ENCODE measurements at places on chromosomes 6 and 20.

- no peak for DNase-seq
Measured at GRCh38 chr6:5068153-5068751, 16.9 kb upstream of the PPP1R3G start.

- DNase-seq = no peak
Measured at GRCh38 chr6:42279144-42279781, 61.6 kb upstream of the MRPS10 start.

DNA sequence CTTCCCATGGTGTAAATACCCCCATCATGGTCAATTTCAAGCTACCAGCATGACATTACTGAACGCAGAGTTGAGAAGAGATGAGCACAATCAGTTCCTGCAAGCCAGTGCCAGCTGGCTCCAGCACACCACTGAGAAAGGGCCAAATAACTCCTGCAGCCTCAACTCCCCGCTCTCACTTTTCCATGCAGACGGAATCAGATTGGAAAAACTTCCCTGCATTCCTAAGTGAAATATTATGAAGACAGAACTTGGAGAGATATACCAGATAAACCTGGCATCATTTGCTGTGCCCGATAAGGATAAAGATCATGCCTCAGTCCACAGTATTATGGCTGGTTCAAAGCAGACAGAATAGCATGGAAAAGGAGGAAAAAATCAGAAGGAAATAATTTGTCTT lies 56.7 kb downstream of the FILIP1 start:
- peak; percentile 79 for DNase-seq

DNA sequence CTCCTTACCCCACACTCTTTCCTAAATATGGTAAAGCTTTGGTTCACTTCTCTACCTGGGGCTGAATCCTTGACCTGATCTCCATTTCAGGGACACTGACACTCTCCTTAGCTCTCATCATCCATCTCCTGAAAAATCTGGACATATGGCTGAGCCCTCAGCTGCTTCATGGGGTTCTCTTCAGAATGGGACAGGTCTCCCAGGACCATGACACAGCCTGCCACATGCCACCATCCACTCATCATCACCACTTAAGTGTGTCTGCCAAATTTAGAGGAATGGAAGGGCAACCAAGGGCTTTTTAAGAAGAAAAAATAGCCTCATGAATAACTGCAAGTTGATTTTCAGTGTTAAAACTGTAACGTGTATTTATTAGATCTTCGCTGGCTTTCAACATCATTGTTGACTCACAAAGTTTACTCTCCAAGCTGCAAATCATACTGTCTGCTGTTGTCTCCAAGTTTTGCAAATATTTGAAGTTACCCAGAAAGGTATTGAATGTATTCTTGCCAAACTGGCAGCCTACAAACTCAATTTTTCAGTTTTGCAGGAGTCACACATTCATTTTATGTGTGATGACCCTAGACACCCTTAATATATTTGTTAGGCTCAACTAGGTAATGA lies 41.1 kb downstream of the HS3ST5 start:
- no peak for DNase-seq

- DNase-seq = no peak
Measured at GRCh38 chr6:170069611-170070010, 221.3 kb downstream of the DLL1 start.

DNA sequence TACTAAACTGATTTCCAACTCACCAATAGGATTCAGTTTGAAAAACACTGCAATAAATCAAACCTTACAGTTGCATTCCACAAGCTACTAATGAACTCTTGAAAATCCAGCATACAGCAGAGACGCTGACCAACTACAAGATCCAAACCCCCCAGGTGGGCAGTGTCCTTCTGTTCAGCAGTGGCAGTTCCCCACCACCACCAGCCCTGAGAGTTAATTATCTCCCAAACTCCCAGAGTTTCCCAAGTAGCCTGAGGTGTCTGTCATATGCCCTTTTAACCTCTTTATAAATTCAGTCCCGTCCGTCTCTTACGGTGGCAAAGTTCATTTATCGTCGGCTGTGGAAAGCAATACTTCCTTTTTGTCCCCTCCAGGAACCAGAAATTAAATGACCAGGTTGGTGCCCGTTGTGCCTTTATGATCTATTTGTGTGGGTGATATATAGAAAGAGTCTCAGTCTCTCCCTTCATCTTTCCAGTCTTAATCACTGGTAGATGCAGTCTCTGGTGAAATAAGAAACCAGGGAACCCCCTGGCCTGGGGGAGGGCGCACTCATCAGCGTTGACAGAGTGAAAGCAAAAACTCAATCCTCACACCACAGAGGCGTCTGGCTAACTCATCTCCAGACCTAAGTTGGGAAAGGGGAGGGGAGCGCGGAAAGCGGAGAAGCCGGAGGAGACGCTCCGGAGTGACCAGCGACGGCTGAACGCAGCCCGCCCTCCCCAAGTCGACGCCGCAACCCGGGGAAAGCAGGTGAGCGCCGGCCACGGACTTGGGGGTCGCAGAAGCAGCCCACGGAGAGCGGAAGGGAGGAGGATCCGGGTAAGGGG lies 717 bp downstream of the MRPL14 start:
- peak; percentile 72 for DNase-seq

DNA sequence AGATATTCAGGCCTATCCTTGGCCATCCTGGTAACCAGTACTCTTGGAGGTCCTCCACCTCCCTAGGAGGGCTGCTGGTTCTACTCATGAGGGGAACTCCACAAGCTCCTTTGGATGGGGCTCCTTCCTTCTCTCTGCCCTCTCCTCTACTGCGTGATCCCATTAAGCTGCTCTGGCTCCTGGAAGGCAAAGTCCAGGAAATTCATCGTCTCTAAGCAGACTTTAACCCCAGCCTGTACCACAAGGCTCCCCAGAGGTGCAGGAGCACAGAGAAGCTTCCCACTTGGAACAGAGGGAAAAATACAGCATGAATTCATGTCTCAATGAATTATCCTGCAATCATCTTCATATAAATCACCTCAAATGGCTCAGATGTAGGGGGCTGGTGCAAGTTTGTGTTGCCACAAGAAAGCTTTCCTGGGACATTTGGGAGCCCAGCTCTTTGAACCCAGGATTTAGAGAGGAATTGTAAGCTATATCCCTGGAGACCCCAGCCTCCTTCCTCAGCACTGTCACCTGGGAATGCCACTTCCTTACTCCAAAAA lies 355.4 kb downstream of the CDC5L start:
- DNase-seq = no peak

DNA sequence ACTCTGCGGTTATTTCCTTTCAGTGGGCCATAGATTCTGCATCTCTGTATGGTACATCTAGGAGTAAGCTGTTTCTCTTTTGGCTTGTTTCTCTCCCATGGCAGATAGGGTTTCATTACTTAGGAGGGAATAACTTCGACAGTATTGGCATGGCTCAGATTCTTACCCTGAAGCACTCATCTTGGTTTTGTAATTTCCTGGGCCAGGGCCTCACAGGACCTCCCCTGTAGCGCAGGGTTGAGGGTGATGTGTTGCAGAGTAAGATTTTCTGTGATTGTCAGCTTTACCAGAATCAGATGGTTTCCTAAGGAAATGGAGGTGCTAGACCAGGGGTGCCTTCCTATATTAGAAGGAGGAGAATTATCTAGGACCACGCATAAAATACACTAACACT lies 78.3 kb downstream of the STXBP5 start:
- DNase-seq = no peak

DNA sequence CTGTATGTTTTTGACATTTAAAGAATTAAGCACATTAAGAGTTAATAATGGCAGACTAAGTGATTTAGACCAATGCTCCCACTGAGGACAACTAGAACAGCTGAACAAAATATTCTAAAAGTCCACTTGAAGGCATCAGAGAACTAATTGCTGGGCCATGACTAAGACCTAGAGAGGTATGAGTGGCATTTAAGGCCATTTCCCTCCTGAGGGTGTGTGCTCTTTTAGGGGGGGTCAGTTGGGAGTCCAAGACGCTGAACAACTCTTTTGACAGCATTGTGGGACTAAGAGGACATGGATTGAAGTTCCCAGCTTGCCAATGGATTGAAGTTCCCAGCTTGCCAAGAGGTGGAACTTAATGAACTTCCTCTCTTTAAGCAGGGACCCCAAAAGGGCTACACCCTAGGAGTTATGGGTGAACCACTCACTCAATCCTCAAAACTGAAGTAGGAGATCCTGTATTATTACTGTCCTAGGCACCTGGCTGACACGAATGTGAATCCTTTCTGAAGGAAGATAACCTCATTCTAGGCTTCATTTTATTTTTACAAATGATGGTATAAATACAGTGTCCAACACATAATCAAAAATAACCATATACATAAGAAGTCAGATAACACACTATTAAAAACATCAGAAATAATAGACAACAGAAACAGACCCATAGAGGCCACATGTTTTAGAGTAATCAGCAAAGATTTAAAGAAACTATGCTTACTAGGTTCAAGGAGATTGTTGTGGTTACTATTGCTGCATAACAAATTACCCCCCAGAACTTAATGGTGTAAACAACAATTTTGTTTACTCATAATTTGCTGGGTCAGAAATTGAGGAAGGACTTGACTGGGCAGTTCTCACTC lies 175.1 kb downstream of the VEGFA start:
- no peak for DNase-seq

DNA sequence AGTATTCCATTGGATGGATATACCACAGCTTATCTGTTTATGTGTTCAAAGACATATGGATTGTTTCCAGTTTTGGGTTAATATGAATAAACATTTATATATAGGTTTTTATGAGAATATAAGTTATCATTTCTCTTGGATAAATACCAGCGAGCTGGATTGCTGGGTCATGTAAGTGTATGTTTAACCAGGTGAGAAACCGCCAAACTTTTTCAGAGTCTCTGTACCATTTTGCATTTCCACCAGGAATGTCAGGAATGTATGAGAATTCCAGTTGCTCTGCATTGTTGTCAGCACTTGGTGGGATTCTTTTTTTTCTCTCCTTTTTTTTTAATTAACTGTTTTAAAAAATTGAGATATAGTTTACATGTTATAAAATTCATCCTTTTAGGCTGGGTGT lies 52.1 kb downstream of the PHF20 start:
- no peak for DNase-seq

- DNase-seq = no peak
Measured at GRCh38 chr6:30238178-30238795, 25.1 kb upstream of the TRIM26 start.

DNA sequence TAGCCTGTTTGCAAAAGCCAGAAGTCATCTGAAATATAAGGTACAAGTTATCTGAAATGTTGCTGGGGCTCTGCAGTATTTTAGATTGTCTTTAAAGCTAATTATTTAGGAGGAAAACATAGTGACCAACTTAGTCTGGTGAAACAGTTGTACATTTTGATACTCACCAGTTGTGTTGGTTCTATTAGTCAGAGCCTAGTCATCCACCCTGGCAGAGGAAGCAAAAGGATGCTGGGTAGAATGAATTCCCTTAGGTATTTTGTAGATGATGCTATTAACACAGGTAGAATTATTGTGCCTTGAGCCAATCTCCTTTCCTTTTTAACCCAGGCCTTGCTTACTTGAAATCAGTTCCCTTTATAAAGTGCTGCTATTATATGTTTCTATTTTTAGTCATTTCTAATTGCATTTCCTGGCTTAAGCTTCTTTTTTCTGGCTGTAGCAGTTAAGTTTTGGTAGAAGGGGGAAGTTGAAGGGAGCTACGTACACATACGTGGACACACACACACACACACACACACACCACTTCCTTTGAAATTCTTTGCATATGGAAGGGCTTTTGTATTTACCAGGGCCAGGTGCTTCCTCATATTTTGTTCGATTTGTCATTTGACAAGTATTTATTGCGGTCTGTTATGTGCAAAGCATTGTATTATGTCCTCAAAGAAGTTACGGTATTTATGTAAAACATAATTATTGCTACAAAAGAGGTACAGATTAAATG lies 82.4 kb downstream of the RTN4IP1 start:
- DNase-seq = no peak

DNA sequence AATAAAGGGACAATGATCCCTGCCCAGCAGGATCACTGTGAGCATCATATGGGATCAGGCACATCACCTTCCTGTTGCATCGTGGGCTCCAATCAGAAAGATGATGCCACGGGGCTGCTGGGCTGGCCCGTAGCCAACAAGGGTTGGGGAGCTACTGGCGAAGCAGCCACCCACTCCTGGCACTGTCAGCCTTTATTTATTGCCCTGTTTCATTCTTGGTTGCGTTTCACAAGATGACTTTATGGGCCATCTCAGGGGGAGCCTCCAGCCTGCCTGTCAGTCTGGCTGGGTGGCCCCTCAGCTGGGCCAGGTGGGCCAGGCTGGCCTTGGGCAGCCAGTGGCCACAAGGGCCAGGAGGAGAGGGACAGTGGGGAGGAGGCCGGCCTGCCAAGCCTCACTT lies 17.3 kb downstream of the VSTM2L start:
- DNase-seq = no peak

- no peak for DNase-seq
Measured at GRCh38 chr6:152248980-152249379, 388.2 kb downstream of the SYNE1 start.

- no peak for DNase-seq
Measured at GRCh38 chr20:11101696-11102095, 427.9 kb upstream of the JAG1 start.

DNA sequence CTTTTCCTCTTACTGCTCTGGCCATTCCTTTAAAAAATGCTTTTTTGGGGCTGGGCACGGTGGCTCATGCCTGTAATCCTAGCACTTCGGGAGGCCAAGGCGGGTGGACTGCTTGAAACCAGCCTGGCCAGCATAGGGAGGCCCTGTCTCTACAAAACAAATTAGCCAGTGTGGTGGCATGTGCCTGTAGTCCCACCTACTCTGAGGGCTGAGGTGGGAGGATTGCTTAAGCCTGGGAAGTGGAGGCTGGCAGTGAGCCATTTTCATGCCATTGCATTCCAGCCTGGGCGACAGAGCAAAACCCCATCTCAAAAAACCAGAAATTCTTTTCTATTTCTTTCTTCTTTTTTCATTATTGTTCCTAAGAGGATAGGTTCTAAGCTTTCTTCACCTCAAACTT lies 36.9 kb upstream of the RNF144B start:
- no peak for DNase-seq

GRCh38 chr6:37820718-37821079 lies 1.2 kb downstream of the ZFAND3 start:
- DNase-seq = no peak

DNA sequence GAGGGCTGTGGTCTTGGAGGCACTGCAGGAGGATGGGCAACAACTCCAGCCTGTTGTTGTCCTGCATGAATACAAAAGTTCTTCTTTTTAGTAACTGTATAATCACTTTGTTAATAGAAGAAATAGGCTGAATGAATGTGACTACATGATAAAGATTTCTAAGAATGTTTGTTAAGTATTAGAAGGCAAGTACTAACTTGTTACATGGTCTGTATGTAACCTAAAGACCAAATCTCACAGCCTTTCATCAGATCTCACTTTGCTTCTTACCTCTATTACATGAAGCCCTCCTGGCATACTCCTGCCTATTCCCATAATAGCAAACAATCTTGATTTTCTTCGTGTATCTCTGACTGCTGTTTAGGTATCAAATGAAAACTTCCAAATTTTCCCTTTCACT lies 73.4 kb downstream of the REPS1 start:
- DNase-seq = no peak

DNA sequence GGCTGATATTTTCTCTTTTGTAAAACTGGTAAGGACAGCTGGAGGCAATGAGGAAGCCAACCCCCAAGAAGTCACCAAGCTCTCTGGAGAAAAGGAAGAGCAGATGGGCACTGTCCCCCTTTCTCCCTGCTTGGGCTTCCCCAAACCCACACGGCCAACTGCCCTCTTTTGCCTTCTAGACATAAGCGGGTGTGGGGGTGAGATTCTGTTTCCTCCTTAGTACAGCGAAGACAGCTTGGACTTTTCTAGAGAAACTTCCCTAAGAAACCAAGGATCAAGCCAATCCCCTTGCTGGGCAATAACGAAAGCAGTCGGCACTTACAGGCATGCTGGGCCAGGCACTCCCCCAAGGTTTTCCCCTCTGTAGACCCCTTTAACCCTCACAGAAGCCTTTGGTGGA lies 110.3 kb downstream of the CDC5L start:
- DNase-seq = no peak

GRCh38 chr6:11161031-11161956 lies 49.8 kb upstream of the ERVFRD-1 start:
- no peak for DNase-seq
